ENCODE measurements at places on chromosomes 6 and 20. TPM values are rescaled to one million over a fixed set of nuclear protein-coding genes. Genes with fewer than 3 reads are reported as not detected.

Gene WFDC12
- total RNA-seq, result not detected

Gene GNRH2
- total RNA-seq, result not detected

Gene ZFP57
- not detected for total RNA-seq

Gene RIMS4
- total RNA-seq, result not detected

Gene TRIM10
- not detected for total RNA-seq

Gene SLC32A1
- total RNA-seq, result not detected

Gene CD164
- total RNA-seq, result 183 TPM

GRCh38 chr6:33781131-33781975 lies 7.6 kb downstream of the LEMD2 start:
- H3K4me3 ChIP-seq, result no peak overlapping the region
- no peak for DNase-seq
- no peak overlapping the region for H3K27ac ChIP-seq
- peaks cover 62% of the 10 kb centered on the region for H3K36me3 ChIP-seq
- peaks cover 16% of the 10 kb centered on the region for H3K4me1 ChIP-seq

DNA sequence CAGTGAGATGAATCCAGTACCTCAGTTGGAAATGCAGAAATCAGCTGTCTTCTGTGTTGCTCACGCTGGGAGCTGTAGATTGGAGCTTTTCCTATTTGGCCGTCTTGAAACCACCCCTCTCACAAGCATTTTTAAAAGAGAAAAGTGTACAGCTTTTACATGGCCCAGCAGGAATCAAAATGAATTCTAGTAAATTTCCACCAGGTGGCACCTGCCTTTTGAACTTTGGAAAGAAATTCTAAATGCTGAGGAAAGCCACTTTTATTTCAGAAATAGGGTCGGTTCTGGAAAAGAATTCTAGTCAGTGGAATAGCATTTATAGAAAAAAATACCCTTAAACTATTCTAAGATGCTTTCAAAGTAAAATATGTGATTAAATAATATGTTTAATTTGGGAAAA lies 647.8 kb downstream of the CD109 start:
- no peak overlapping the region for H3K4me3 ChIP-seq
- H3K4me1 ChIP-seq, result no peaks in the 10 kb centered on the region
- H3K27ac ChIP-seq, result no peak overlapping the region

GRCh38 chr20:23115822-23116221 lies 29.7 kb upstream of the CD93 start:
- H3K4me1 ChIP-seq, result no peaks in the 10 kb centered on the region
- no peaks in the 10 kb centered on the region for H3K27me3 ChIP-seq
- no peak for DNase-seq
- H3K4me3 ChIP-seq, result no peak overlapping the region
- peak overlapping the region; percentile 51 for H3K27ac ChIP-seq

- H3K4me1 ChIP-seq, result no peaks in the 10 kb centered on the region
- H3K4me3 ChIP-seq, result no peak overlapping the region
- H3K36me3 ChIP-seq, result no peaks in the 10 kb centered on the region
- DNase-seq, result no peak
- H3K27ac ChIP-seq, result no peak overlapping the region
- no peaks in the 10 kb centered on the region for H3K27me3 ChIP-seq
Measured at GRCh38 chr6:152932865-152933264, 50.0 kb downstream of the FBXO5 start.

DNA sequence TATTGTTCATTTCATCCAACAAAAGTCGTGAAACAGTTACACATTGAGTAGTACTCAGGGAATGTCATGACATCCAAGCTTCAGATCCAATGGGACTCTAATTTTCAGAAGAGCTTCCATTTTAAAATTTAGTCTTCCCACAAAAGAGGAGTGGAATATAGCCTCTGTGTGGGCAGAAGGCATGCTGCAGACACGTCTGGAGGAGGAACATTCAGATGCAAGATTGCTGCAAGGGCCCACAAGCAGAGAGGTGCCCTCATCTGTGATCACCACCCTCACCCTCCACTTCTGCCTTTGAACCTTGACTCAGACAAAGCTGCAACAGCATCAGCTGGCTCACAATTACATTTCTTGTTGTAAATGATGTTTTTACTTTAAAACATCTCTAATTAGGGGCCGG lies 29.9 kb downstream of the NRN1 start:
- H3K27me3 ChIP-seq, result no peaks in the 10 kb centered on the region
- H3K27ac ChIP-seq, result no peak overlapping the region
- H3K4me3 ChIP-seq, result no peak overlapping the region
- H3K4me1 ChIP-seq, result peaks cover 8% of the 10 kb centered on the region
- DNase-seq, result no peak
- H3K36me3 ChIP-seq, result no peaks in the 10 kb centered on the region

DNA sequence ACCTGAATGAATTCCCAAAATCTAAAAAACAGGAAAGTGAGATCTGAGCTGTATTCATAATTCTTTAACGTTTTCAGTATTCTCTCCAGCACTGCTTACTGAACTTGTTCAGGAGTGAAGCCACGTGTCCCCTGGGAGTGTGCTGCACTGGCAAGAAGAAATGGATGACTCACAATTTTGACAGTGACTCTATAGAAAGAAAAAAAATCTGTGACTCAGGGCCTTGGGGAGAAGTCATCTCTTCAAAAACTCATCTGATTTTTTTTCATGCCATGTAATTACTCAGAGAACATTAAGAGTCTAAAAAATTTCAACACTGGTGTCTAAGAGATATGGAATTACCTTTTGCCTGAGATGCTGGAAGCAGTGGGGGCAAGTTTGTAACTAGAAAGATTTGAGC lies 39.7 kb downstream of the ANKEF1 start:
- no peak overlapping the region for H3K27ac ChIP-seq
- no peaks in the 10 kb centered on the region for H3K36me3 ChIP-seq
- H3K4me1 ChIP-seq, result peaks cover 42% of the 10 kb centered on the region
- DNase-seq, result peak; percentile 20

DNA sequence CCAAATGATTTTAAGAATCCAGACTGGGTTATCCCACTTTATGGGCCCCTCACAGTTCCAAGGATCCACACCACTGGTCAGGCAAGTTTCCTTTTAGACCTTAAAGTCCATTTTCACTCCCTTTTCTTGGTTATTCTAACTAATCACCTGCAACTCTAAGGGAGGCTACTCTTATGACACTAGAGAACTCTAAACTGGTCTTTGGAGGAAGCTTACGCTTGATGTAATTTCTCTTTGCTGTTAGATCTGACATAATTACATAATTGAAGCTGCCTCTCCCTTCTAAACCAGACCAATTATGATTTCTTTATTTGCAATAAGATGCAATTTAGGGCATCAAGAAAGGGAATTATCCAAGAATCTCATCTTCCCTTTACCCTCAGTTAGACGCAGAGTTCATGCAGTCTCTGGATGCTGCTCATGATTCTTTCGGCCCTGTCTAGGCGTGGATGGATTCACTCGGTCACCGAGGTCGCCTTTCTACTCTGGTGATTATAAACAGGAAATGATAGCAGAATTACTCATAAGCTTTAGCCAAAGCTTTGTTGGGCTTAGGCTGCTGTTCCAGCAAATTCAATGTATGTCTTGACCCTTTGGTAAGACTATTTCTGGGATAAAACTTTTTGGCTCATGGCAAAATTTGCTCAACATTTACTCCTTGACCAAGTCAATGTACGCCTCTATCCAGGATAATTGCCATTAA lies 166.4 kb upstream of the PRND start:
- no peaks in the 10 kb centered on the region for H3K27me3 ChIP-seq
- no peaks in the 10 kb centered on the region for H3K36me3 ChIP-seq
- H3K4me1 ChIP-seq, result no peaks in the 10 kb centered on the region
- no peak overlapping the region for H3K27ac ChIP-seq

DNA sequence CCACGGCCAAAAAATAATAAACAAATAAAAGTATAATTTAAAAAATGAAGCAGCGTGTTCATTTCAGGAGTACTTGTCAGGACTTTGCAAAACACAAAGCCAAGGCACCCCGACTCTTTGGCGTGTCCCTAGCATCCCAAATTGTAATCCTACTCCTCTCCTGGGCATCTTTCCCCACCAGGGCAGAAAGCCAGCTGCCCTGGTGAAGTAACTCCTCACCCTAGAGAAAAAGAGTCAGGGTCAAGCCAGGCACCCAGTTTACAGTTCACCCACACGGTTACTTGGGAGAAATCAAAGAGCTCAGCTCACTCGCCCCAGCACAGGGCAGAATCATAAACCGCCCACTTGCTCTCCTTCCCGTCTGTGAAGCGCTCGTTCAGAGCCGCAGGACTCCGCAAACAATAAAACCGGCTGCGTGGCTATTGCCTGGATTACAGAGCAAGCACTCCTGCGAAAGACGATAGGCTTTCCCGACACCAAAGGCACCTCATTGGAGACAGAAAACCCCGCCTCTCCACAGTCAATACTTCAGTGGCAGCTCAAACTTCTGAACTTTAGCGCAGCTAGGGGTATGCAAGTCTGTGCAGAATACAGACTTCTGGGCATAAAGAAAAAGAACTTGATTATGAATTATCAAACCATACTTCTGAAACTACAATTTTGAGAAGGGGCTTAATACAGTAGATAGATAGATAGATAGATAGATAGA lies 73.0 kb upstream of the NHSL1 start:
- H3K36me3 ChIP-seq, result no peaks in the 10 kb centered on the region
- H3K4me1 ChIP-seq, result peaks cover 10% of the 10 kb centered on the region
- no peak overlapping the region for H3K27ac ChIP-seq
- DNase-seq, result peak; percentile 84

DNA sequence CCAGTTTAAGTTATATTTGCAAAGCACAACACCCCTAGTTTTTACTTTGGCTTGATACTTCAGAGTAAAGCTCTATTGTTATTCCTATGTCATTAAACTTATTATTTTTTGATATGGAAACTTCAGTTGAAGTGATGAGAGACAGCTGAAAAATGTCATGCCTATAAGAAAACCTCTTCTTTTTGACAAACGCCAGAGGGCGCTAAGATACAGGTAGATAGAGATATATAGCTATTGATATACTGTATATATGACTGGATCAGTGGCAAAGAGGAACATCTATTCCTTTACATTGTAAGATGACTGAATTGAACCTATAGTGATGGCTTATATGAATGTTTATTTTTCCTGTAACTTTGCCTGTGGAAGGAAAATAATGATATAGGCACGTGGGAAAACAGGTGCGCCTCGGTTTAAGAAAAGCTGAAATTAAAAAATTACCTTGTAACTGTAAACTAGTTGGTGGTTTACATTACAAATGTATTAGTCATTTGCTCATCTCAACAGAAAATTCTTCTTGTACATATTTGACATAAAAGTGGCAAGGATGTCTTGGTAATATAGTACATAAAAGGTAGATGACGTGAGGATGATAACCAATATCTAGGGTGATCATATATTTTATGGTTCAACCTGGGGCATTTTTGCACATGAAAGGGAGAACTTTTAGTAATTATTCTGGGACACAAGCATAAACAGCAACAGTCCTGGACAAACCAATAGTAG lies 74.1 kb downstream of the LAMA4 start:
- DNase-seq, result peak; percentile 30
- H3K27me3 ChIP-seq, result no peaks in the 10 kb centered on the region
- H3K4me3 ChIP-seq, result no peak overlapping the region

DNA sequence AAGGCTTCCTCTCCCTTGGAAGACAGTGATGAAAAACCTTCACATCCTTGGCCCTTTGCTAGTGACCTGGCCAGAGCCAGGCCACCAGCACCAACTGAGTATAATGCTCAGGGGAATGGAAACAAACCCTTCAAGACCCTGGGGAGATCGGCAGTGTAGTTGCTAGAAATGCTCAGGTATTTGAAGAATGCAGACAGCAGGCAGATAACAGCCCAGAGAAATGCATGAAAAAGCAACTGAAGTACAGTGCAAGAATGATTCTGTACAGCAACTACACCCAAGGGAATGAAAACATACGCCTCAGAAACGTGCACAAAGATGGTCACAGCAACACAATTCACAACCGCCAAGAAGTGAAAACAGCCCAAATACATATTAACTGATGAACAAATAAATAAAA lies 41.1 kb downstream of the PPP1R3G start:
- no peak for DNase-seq
- no peaks in the 10 kb centered on the region for H3K4me1 ChIP-seq
- no peaks in the 10 kb centered on the region for H3K27me3 ChIP-seq

GRCh38 chr6:165833355-165833754 lies 170.3 kb upstream of the PDE10A start:
- no peak overlapping the region for H3K27ac ChIP-seq
- peaks cover 28% of the 10 kb centered on the region for H3K4me1 ChIP-seq
- no peak for DNase-seq

DNA sequence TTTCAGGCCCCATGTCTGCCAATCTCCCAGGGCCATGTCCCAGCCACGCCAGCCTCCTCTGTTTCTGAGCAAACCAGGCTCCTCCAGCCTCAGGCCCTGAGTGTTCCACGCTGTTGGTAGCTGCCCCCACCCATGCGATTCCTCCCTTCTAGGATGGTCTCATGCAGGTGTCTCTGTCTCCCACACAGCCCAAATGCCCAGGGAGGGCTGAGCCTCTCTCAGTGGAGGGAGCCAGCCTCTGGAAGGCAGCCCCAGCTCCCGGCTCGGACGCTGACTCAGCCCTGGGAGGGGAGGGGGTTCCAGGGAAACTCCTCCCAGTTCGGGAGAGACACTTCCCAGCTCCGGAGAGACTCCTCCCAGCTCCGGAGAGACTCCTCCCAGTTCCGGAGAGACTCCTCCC lies 122.9 kb upstream of the AFDN start:
- H3K27me3 ChIP-seq, result no peaks in the 10 kb centered on the region
- no peak for DNase-seq
- H3K4me1 ChIP-seq, result no peaks in the 10 kb centered on the region
- no peak overlapping the region for H3K27ac ChIP-seq
- no peak overlapping the region for H3K4me3 ChIP-seq

DNA sequence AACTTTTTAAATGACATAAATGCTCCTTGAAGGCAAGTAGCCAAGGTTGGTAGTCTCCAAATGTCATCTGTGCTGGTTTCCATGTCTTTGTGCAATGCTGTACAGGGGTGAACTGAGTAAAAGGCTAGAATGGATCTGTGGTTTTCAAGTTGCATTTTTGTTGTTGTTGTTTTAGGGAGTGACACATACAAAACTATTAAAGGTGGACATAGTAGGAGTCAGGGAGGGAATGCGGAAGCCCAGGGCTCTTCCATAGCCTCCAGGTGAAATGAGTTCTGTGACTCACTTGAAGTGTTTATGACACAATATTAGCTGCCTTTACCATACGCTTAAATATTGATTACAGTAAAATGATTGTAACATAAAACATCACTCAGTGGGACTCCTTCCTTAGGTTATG lies 22.5 kb upstream of the QKI start:
- DNase-seq, result no peak
- no peaks in the 10 kb centered on the region for H3K27me3 ChIP-seq
- no peaks in the 10 kb centered on the region for H3K36me3 ChIP-seq
- H3K4me1 ChIP-seq, result peaks cover 10% of the 10 kb centered on the region
- H3K4me3 ChIP-seq, result no peak overlapping the region

GRCh38 chr6:151389618-151390275 lies 1.6 kb downstream of the ZBTB2 start:
- H3K36me3 ChIP-seq, result no peaks in the 10 kb centered on the region
- no peaks in the 10 kb centered on the region for H3K27me3 ChIP-seq
- peak; percentile 55 for DNase-seq
- peak overlapping the region; percentile 62 for H3K4me3 ChIP-seq

- DNase-seq, result no peak
- no peaks in the 10 kb centered on the region for H3K4me1 ChIP-seq
- no peak overlapping the region for H3K27ac ChIP-seq
- H3K4me3 ChIP-seq, result no peak overlapping the region
- H3K27me3 ChIP-seq, result no peaks in the 10 kb centered on the region
Measured at GRCh38 chr6:146503096-146503495, 40.5 kb upstream of the RAB32 start.

GRCh38 chr6:52994839-52995088 lies 320 bp downstream of the GSTA4 start:
- peaks cover 14% of the 10 kb centered on the region for H3K4me1 ChIP-seq
- peak overlapping the region; percentile 96 for H3K27ac ChIP-seq
- DNase-seq, result no peak
- H3K36me3 ChIP-seq, result no peaks in the 10 kb centered on the region
- H3K27me3 ChIP-seq, result no peaks in the 10 kb centered on the region
